ENCODE measurements at places on chromosomes 6 and 20.

DNA sequence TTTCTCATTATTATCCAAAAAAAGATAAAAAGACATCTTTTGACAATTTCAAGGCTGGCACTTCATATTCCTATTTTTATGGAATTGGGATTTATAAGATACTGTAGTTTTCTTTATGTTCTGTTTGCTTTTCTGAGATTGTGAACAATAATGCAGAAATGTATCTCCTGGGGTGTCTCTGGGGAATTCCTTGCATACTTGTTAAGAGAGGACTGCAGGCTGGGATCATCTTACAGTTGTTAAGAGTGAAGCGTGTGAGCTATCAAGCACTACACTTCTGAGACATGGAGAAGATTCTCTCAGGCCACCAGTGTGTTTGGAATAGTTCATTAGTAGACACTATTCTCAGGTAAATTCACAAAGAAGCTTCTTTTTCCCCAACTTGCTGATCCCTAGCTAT is 963.3 kb upstream of the GJE1 start:
- DNase-seq, result peak; percentile 97

GRCh38 chr20:52193133-52193532 is 1.6 kb upstream of the ZFP64 start:
- DNase-seq, result no peak

DNA sequence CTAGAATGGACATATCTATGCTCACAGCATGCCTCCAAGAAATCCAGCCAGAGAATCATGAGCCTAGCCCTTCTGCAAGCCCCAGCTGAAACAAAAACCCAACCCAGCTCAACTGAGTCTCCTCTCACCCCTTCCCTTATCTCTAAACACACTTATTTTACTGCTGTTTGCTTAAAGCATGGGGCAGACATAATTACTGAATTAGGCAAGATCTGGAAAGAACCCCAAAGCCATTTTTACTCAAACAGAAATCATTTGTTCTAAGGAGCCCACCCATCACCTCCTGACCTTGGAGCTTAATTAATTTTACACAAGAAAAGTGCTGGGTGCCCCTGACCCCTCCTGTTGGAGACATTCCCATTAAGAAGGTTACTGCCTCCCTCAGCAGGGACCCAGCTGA is 291.6 kb downstream of the MAFB start:
- DNase-seq, result no peak

GRCh38 chr20:9139106-9139833 is 70.4 kb downstream of the PLCB4 start:
- DNase-seq, result no peak

DNA sequence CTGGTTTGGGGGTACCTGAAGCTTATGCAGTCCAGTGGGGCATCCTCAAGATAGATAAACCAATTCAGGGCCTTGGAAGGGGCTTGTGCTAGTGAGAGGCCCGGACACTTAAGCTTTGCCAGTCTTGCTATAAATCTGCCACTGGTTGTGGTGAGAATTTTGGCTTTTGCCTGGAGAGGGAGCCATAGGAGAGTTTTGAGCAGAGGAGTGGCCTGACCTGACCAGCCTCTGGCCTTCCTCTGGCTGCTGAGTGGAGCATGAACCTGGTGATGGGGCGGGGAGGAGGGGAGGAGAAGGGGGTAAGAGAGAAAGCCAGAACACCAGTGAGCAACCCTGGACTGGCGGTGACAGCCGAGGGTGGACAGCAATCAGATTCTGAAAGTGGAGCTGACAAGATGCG is 7.1 kb downstream of the TMEM74B start:
- peak; percentile 22 for DNase-seq

DNA sequence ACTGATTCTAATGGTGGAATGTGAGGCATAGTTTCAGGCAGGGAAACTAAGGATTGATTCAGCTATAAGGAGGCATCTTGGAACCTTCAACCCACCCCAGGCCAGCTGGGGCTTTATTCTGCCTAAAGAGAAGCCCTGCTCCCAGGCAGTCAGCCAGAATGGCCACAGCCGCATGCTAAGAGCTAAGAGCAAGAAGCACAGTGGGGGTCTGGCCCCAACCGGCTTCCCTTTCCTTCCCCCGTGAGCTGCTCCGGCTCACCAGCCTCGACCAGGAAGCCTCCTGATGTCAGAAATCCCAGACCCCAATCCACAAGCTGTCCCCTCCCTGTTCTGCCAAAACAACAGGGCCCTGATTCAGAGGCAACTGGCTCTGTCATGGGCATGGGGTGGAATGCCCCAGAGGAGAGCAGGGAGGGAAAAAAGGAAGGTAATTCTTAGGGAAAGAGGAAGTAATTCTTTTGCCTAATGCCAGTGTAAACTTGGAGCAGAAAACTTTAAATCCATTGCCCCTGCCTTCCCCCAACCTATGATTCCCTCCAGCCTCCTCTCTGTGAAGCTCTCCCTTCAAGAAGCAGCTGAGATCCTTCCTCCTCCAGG is 6.9 kb downstream of the GRM4 start:
- DNase-seq, result no peak

DNA sequence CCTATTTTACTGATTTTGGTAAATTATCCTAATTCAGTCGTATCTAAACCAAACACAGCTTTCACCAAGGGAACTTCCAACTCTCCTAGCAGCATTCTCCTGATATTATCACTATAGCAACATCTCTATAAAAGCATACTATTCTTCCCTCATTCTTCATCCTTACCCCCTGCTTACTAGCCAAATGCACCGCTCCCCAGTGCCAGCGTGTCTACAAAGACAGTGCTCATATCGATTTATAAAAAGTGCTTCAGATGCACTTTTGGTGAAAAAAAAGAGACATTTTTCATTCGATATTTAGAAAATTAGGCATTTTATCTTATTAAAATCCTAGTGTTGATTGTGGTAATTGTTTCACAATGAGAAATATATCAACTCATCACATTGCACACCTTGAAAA is 74.0 kb downstream of the SYNE1 start:
- no peak for DNase-seq

DNA sequence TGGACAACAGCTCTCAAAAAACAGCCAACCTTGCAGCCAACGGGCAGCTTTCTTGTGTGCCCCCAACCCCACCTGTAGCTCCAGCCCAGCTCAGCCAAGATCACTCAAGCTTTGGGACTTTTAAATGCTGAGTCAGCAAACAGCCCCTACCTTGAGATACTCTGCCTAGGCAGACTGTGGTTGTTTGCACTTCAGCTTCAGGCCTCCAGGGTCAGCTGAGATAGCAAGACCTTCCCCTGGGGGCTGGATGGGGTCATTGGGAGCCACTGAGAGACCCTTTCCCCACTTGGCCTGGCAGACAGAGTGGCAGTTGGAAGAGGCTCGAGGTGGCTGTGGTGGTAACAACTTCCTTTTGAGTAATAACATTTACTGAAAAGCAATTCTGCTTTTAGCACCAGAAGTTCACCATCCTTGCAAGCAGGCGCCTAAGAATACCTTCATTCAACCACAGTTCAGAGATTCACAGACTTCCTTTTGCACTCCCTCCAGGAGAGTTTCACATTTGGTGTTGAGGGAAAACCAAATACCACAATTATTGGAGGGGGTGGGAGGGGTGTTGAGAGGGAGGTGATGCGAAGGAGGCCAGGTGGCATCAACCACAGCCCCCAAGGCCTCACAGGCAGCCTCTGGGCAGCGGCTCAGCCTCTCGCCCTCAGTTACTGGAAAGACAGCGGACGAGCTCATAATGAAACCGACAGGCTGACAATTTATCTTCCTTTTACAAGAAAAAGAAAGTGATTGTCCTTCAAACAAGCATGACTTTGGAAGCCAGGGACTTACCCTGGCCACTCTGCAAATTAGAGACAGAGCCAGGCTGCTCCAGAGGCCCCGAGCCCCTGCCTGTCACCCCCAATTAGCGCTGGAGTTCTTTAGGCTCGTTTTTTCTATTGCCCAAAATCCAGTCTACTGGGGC is 148.1 kb downstream of the CEBPB start:
- peak; percentile 29 for DNase-seq

DNA sequence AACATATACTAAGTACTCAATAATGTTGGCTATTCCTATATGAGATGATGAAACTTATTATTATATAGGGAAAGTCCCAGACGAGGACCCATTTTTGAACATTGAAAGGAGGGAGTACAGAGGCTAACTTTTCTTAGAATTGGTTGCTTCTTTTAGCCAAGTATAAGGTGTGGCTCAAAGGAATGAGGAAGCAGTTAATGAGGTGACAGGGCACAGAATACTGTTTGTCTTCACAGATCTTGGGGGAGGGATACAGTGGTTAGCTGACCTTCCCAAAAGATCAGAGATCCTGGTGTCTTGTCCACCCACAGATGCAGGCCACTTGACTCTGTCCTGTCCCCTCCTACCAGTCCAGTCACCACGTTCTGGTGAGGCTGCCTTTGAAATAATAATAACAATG is 67.8 kb upstream of the EPB41L1 start:
- DNase-seq, result no peak

DNA sequence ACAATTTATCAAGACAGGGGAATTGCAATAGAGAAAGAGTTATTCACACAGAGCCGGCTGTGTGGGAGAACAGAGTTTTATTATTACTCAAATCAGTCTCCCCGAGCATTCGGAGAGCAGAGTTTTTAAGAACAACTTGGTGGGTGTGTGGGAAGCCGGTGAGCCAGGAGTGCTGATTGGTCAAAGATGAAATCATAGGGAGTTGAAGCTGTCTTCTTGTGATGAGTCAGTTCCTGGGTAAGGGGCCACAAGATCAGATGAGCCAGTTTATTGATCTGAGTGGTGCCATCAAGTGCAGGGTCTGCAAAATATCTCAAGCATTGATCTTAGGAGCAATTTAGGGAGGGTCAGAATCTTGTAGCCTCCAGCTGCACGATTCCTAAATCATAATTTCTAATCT is 50.0 kb upstream of the ECI2 start:
- DNase-seq, result peak; percentile 12

- no peak for DNase-seq
These were observed 30.2 kb downstream of the EPHA7 start for GRCh38 chr6:93389192-93389591.

GRCh38 chr20:62716198-62716940 is 7.7 kb downstream of the NTSR1 start:
- peak; percentile 43 for DNase-seq

- peak; percentile 59 for DNase-seq
These were observed 136.3 kb downstream of the ZMYND8 start for GRCh38 chr20:47220161-47220582.

DNA sequence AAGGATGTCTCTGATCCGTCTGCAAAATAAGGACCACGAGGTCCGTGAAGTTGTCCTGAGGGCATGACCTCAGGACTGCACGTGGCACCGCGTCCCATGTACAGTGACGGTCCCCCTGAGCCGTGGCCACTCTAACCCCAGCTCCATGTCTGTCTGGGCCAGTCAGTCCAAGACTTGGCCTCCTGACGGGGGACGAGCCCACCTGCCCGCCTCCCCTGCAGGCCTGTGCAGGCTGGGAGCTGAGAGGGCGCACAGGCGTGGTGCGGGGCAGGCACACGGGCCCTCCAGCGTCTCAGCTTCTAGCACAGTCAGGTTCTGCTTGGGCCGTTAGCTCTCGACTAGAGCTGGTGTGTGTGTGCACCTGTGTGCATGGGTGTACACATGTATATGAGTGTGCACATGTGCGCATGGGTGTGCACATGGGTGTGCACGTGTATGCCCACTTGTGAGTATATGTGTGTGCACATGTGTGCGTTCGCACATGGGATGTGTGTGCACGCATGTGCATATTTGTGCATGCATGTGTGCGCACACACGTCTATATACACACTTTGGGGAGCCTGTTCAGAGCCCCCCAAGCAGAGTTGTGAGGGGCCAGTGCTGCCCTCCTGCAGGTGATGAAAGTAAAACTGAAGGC is 307.0 kb downstream of the TAF4 start:
- DNase-seq, result no peak

DNA sequence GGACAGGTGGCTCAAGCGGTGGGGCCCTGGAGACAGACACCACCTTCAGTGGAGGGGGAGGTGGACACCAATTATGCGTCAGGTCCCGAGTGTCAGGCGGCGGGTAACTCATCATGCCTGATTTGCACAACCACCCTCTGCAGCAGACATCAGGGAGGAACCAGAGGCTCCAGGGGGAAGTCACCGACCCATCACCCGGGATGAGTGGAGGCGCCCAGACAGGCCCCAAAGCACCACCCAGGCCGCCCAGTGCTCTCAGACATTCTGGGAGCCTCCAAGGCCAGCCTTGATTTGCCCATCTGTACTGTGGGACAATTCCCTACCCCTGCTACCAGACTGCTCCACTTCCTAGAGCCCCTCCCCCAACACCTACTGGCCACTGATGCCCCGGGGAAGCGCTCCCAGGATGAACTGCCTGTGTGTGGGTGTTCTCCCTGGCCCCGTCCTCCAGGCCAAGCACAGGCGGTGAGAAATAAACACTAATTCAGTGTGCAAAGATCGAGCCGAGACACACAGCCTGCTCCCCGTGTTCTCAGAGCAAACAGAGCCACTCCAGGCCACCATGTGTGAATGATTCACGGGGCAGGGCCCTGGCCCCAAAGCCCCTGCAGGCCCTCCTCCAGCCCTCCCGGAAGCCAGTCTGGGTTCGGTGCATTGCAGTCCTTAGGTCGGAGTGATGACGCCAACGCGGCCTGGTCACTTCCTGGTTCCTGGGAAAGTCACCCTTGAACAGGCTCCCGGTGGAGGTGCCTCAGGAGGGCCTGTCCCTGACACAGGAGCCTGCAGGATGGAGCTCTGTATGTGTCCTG is 107.2 kb downstream of the ASXL1 start:
- DNase-seq, result peak; percentile 94

DNA sequence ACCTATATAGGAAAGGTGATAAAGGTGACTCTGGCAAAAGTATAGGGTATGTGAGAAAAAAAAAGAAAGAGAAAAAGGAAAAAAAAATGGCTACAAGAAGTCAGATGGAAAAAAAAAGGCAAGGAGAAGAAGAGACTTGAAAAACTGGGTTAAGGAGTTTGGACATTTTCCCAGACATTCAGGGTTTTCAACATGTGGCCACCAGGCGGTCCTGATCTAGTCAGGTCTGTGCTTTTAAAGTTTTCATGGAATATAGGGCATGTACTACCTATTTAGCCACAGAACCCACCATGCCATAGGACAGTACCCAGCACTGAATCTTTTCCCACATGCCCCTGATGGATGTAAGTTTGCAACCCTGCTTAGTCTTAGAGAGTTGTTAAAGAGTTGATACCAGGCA is 433.7 kb downstream of the MAFB start:
- DNase-seq, result peak; percentile 40

GRCh38 chr6:140586426-140587061 is 1212.1 kb upstream of the CITED2 start:
- no peak for DNase-seq

DNA sequence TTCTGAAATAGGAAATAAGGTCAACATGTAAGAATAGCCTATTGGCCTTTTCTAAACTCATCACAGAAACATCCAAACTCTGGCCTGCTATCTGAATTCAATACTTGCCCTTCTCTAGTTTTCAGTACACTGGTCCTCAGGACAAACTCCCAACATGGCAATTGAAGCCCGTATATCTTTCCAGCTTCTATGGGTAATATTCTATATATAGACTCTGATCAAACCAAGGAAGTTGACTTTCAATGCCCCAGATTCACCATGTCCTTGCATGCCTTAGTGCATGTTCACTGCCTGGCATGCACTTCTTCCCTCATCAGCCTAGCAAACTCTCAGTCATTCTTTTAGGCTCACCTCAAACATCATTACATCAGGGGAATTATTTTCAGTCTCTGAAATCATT is 73.2 kb downstream of the RSPO3 start:
- peak; percentile 45 for DNase-seq

GRCh38 chr20:5279661-5280060 is 37.1 kb downstream of the PROKR2 start:
- DNase-seq, result no peak
